ENCODE measurements at places on chromosomes 6 and 20. TPM values are rescaled to one million over a fixed set of nuclear protein-coding genes. Genes with fewer than 3 reads are reported as not detected.

Gene CUL7
- total RNA-seq: 14.4 TPM

DNA sequence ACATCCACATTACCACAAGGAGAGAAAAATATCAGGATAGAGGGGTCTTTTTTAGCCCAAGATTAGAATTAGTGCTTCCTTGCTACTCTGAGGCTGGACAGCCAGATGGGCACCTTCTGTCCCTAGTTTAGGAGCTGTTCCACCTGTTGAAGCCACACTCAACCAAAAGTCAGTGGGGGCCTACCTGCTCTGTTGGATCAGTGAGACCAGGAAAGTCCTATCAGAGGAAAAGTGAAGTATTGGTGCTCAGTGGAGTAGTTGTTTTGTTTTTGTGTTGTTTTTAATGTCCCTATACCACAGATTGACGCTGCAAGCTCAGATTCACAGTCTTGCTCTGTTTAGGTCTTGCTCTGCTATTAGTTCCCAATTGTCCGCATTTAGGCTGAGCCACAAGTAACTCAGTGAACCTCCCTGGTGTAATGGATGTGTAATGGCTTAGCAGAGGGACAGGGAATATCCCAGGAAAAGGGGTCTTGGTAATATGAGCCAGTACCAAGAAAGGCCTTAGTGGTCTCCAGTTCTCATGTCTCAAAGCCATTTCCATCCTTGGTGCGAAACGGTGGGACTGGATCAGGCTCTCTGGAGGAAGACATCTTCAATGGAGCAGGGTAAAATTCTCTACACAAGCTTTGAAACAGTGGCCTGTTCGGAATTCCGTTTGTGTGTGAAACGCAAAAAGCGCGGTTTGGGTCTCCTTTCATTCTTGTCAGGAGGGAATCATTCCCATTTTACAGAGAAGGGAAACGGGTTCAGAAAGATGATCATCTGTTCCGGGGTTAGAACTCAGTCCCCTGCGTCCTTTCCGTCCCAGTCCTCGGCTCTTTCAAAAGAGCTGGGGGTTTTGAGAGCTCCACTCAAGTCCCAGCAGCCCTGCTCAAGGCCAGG, 631 bp upstream of the PABPC1L start:
- H3K4me1 ChIP-seq: peaks cover 21% of the 10 kb centered on the region
- H3K27me3 ChIP-seq: no peaks in the 10 kb centered on the region
- DNase-seq: no peak
- H3K27ac ChIP-seq: peak overlapping the region; percentile 65

GRCh38 chr6:98844244-98845210, 10.2 kb downstream of the POU3F2 start:
- no peak for DNase-seq
- H3K36me3 ChIP-seq: peaks cover 8% of the 10 kb centered on the region
- no peak overlapping the region for H3K27ac ChIP-seq
- peaks cover 83% of the 10 kb centered on the region for H3K27me3 ChIP-seq
- peak overlapping the region; percentile 50 for H3K4me3 ChIP-seq
- peaks cover 19% of the 10 kb centered on the region for H3K4me1 ChIP-seq

DNA sequence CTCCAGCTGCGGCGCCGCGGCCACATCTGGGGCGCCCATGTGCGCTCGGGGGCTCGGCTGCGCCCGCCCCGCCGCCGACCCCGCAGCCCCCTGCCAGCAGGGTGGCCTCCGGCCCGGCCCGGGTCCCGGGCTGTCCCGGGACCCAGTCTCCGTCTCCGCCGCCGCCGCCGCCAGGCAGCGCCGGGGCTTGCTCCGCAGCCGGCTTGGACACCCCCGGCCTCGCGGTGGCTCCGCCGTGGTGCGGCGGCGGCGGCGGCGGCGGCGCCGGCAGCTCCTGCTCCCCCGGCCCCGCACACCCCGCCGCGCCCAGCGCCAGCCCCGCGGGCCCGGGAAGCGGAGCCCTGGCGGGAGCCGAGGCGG, 219 bp downstream of the ISM1 start:
- peaks cover 24% of the 10 kb centered on the region for H3K27me3 ChIP-seq
- H3K36me3 ChIP-seq: no peaks in the 10 kb centered on the region
- H3K4me3 ChIP-seq: no peak overlapping the region
- H3K4me1 ChIP-seq: peaks cover 10% of the 10 kb centered on the region

GRCh38 chr6:134999107-134999506, 49.2 kb upstream of the ALDH8A1 start:
- DNase-seq: no peak
- peaks cover 50% of the 10 kb centered on the region for H3K36me3 ChIP-seq
- peaks cover 21% of the 10 kb centered on the region for H3K4me1 ChIP-seq
- H3K27ac ChIP-seq: no peak overlapping the region

- H3K27ac ChIP-seq: no peak overlapping the region
- no peak for DNase-seq
- no peak overlapping the region for H3K4me3 ChIP-seq
- H3K4me1 ChIP-seq: no peaks in the 10 kb centered on the region
- no peaks in the 10 kb centered on the region for H3K27me3 ChIP-seq
Observed at GRCh38 chr6:105797983-105798453, 288.1 kb upstream of the PRDM1 start.

GRCh38 chr6:40956936-40957335, 82.1 kb downstream of the UNC5CL start:
- no peaks in the 10 kb centered on the region for H3K36me3 ChIP-seq
- no peak overlapping the region for H3K27ac ChIP-seq
- no peaks in the 10 kb centered on the region for H3K4me1 ChIP-seq
- peaks cover 11% of the 10 kb centered on the region for H3K27me3 ChIP-seq
- no peak overlapping the region for H3K4me3 ChIP-seq

Gene CASP8AP2
- 54.4 TPM for total RNA-seq

Gene MUCL3
- not detected for total RNA-seq

Gene CCN5
- total RNA-seq: not detected

Gene ELOVL4
- 1.6 TPM for total RNA-seq

Gene HLA-DOA
- total RNA-seq: 50.7 TPM

Gene HLA-DRB1
- 22.0 TPM for total RNA-seq

DNA sequence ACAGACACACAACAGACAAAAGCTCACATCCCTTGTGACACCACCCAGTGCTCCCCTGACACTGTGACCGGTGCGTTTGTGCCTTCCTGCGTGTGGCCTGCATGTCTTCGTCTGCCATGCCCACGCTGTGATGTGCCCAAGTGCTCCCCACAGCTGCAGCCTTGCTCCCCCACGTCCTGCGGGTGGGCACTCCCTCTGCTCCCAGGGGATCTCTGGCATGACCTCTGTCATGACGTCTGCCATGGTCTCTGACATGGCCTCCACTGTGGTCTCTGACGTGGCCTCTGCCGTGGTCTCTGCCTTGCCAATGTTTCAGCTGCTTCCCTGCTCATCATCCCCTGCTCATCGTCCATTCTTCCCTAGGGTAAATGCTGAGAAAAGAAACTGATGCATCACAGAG, 200.9 kb downstream of the DLL1 start:
- H3K36me3 ChIP-seq: no peaks in the 10 kb centered on the region
- H3K27me3 ChIP-seq: no peaks in the 10 kb centered on the region
- peaks cover 40% of the 10 kb centered on the region for H3K4me1 ChIP-seq

- DNase-seq: no peak
- no peaks in the 10 kb centered on the region for H3K36me3 ChIP-seq
- H3K4me3 ChIP-seq: no peak overlapping the region
- peaks cover 13% of the 10 kb centered on the region for H3K27me3 ChIP-seq
- H3K4me1 ChIP-seq: peaks cover 62% of the 10 kb centered on the region
Observed at GRCh38 chr6:14639983-14640599, 522.5 kb downstream of the CD83 start.

Gene SASH1
- total RNA-seq: not detected

Gene HEY2
- 0.60 TPM for total RNA-seq

All from naive thymus-derived CD8-positive, alpha-beta T cell (primary cell).